ENCODE measurements at places on chromosomes 6 and 20.

- no peak for DNase-seq
These were observed 2.3 kb upstream of the MAS1L start for GRCh38 chr6:29490055-29490454.

DNA sequence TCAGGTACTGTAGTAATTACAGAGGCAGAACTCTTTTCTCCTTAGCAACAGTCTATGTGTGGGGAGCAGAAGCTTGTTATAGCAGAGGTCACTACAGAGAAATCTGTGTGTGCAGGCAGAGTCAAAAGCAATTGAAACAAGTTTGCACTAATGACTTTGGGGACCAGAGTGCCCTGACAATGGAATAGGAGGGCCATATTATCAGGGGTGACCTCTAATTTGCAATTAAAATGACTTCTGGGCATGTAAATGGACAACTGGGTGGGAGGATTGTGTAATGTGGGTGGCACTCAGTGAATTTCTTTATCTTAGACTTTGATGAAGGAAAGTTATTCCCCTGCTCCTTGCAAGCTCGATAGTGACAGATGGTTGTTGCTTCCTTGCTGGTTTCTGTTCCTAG, 127.2 kb downstream of the PLCB4 start:
- no peak for DNase-seq

DNA sequence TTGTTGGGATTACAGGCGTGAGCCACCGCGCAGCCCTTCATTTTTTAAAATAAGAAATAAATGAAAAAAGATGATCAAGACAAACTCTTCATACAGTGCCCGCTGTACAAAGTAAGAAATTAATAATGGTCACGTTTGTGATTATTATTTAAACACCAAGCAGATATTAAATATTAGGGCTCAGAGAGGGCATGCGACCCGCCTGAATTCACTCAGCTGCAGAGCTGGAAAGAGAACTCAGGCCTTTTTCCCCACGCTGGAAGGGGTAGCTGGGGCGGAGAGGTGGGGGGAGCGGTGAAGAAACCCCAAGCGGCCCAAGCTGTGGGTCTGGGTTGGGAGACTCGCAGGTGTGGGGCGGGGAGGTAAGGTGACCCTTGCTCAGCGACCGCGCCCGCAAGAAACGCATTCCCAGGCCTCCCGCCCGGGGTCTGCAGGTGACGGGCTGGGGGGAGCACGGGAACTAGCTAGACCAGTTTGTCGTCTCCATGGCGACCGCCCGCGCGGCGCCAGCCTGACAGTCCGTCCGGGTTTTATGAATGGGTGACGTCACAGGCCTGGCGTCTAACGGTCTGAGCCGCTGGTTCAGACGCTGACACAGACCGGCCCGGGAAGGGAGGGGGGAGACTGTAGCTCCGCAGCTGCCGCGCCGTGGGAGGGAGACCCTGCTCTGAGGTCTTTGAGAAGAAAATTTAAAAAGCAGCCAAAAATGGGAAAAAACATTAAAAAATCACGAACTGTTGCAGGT, 1.1 kb upstream of the ID1 start:
- DNase-seq: peak; percentile 99

GRCh38 chr20:41425180-41425884, 58.7 kb upstream of the EMILIN3 start:
- no peak for DNase-seq

GRCh38 chr6:16781348-16782169, 20.3 kb upstream of the ATXN1 start:
- DNase-seq: no peak

DNA sequence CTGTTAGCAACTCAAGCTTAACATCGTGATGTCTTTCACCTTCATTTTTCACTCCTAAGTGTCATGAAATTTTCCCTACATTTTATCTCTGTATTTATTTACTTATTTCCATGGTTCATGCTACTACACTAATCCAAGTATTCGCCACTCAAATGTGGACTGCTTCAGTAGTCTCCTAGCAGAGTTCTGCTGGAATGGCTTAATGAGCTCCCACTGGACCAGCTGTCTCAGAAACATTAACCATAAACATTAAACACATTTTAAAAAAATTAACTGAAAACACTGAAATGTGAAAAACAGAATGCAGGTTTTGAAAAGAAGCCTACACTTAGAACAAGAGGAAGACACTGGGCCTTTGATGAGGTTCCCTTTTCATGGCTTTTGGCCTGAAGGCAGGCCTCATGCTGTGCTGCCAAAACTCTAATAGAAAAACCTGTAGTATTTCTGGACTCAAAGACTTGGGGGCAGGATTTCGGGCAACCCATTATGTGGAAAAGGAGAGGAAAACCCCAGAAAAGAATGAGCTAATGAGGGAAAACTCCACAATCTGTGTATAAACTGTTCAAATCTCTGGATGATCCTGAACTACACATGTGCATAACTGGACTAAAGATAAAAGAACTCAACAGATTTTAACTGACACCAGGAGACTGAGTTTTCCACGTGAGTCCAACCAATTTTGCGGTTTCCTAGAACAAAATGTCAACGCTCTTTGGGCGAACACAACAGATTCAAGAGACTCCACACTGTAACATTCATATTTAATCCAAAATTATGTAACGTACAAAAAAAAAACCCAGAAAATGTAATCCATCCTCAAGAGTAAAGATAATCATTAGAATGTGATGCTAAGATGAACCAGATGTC, 33.0 kb downstream of the SAMD3 start:
- peak; percentile 3 for DNase-seq

GRCh38 chr6:9398767-9399373, 963.5 kb upstream of the SLC35B3 start:
- DNase-seq: peak; percentile 76

GRCh38 chr20:15220009-15220656, 882.7 kb upstream of the FLRT3 start:
- no peak for DNase-seq

DNA sequence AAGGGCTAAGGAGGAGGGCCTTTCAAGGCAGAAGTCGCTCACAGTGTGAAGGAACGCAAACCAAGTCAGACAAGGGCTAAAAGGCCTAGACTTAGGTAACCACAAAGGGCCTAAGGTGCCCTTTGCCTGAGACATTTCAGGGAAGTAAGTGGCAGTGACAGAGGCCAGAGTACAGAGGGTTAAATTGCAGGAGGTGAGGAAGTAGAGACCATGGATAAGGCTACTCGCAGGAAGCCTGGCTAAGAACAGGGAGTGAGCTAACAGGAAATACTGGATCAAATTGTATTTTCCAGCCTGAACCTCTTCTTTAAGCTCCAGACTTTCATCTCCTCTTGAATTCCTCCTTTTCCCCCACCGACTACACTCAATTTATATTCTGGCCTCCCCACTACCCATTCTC, 16.6 kb downstream of the ZHX3 start:
- DNase-seq: no peak

GRCh38 chr20:19512886-19513677, 245.0 kb upstream of the RIN2 start:
- DNase-seq: peak; percentile 26

- no peak for DNase-seq
These were observed 9.5 kb upstream of the NKX2-2 start for GRCh38 chr20:21523281-21523868.

GRCh38 chr20:37534401-37535157, 6.9 kb upstream of the BLCAP start:
- peak; percentile 96 for DNase-seq

- DNase-seq: no peak
These were observed 178.3 kb downstream of the SYNDIG1 start for GRCh38 chr20:24647713-24648112.

DNA sequence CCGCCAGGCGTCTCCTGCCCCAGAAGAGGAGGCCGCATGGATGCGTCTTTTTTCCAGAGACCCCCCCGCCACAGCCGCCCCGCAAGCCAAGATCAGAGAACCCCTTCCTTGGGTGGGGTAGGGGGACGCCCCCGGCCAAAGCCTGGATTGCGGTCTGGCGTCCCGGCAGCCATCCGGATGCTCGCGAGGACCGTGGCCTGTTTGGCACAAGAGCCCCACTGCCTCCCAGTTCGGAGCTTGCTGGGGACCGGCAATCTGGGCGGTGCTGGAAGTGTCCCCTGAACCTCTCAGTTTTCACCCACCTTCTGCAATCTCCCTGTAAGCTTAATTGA, 924 bp downstream of the FAM162B start:
- DNase-seq: peak; percentile 58

- DNase-seq: no peak
These were observed 32.5 kb upstream of the TGM2 start for GRCh38 chr20:38197619-38198018.

- DNase-seq: peak; percentile 55
These were observed 568.6 kb downstream of the HAO1 start for GRCh38 chr20:7371518-7372163.

DNA sequence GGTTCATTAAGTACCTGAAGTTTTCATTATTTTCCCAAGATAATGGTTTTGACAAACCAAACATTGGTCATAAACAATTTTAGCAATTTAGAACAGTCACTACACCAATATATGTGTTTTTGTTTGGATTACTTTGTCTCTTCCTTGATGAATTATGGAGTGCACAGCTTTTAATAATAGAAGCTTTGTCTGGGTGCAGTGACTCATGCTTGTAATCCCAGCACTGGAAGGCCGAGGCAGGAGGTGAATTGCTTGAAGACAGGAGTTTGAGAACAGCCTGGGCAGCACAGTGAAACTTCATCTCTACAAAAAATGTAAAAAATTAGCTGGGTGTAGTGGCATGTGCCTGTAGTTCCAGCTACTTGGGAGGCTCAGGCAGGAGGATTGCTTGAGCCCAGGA, 89.4 kb upstream of the ANKEF1 start:
- peak; percentile 42 for DNase-seq

- DNase-seq: no peak
These were observed 65.7 kb downstream of the CTCFL start for GRCh38 chr20:57459278-57459677.

DNA sequence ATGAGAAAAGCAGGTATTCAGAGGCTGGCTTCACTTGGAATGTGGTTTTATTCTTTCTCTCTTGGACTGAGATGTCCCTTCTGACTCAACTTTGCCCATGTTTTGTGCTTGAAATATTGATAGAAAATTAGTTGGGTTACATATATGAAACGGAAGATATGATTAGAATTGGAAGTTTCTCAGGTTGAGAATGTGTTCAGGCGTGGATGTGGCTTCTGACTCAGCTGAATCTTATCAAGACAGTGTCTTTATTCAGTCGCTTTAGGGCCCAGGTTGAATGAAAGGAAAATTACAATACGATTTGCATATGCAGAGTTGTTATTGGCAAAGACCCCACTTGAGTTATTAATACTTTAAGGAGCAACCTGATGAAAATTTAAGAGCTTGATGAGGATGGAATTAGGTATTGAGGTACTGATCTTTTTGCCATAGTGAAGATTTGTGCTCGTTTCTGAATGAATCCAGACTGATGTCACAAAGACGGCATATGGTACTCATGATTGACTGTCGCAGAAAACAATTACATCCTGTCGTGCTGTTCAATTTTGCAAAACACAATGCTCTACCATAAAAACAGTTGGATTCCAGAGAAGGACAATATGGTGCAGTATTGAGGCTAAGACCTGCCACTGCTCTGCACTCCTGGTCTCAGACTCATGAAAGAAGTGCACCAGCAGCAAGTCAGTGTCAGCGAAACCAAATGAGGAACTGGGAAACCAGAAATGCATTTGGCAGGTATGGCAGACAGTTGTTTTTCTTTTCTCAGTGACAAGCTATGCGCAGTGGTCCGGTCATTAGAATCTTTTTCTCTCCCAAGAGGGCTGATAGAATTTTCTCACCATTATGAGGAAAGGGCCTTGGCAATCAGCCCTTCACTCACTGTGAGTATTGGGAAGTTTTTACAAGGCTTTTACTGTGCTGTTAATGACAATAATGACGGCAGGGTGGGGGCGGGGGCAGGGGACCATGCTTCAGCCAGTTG, 158.3 kb downstream of the DOK5 start:
- no peak for DNase-seq

- no peak for DNase-seq
These were observed 61.2 kb downstream of the RGS17 start for GRCh38 chr6:153069897-153070296.

DNA sequence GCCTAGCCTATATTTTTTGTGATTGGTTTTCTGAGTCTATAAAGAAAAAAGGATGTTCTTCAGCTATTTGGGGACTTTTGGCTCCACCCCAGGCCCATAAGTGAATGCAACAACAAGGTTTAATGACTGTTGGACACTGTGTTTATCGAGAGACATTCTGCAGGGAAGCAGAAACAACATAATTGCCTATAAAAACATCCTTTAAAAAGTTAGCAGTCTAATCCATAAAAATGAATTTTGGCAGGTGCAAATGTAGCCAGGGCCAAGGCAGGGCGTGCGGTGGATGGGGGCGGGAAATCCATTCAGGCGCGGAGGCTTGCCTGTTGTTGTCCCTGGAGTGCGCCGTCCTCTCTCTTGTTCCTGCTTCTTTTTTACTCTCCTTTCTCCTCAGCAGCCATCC, 99.3 kb downstream of the PAX1 start:
- DNase-seq: no peak

GRCh38 chr6:86016567-86016966, 373.9 kb upstream of the SYNCRIP start:
- no peak for DNase-seq

GRCh38 chr20:52991830-52992229, 19.7 kb downstream of the TSHZ2 start:
- DNase-seq: no peak
